ENCODE measurements at places on chromosomes 11 and 22. TPM values are rescaled to one million over a fixed set of nuclear protein-coding genes. Genes with fewer than 3 reads are reported as not detected.

SLC22A9 gene
- total RNA-seq = not detected

TMPRSS4 gene
- total RNA-seq = 0.30 TPM

IRAG1 gene
- not detected for total RNA-seq

SPDYC gene
- not detected for total RNA-seq

RIMBP3C gene
- 1.0 TPM for total RNA-seq

PLA2G3 gene
- total RNA-seq = not detected

ASCL3 gene
- total RNA-seq = not detected

ATP6V1E1 gene
- total RNA-seq = 84.9 TPM

HSPB2 gene
- 0.23 TPM for total RNA-seq

SLC22A8 gene
- not detected for total RNA-seq

TEX54 gene
- not detected for total RNA-seq

PHLDA2 gene
- total RNA-seq = 0.55 TPM

DAGLA gene
- 0.08 TPM for total RNA-seq

DBX1 gene
- not detected for total RNA-seq

SCO2 gene
- 12.8 TPM for total RNA-seq

RPL3 gene
- total RNA-seq = 1,927 TPM

SCGB1D2 gene
- total RNA-seq = not detected

SPI1 gene
- total RNA-seq = 3.5 TPM

PICALM gene
- total RNA-seq = 103 TPM

PLAAT4 gene
- total RNA-seq = 156 TPM

CD248 gene
- total RNA-seq = 80.3 TPM

RASSF10 gene
- not detected for total RNA-seq

AGBL2 gene
- total RNA-seq = 7.7 TPM

OLFML1 gene
- total RNA-seq = not detected

ALDH3B1 gene
- 0.45 TPM for total RNA-seq

RHOD gene
- total RNA-seq = 0.54 TPM

SYT7 gene
- not detected for total RNA-seq

GAB4 gene
- not detected for total RNA-seq

ANO5 gene
- 0.14 TPM for total RNA-seq

ZNF74 gene
- total RNA-seq = 13.3 TPM

CD6 gene
- total RNA-seq = 274 TPM

SLC22A12 gene
- total RNA-seq = not detected

CCDC73 gene
- 0.14 TPM for total RNA-seq

MLC1 gene
- total RNA-seq = 4.9 TPM

ASRGL1 gene
- 12.2 TPM for total RNA-seq

APOL4 gene
- 5.7 TPM for total RNA-seq

ZDHHC13 gene
- 21.3 TPM for total RNA-seq

OSM gene
- 125 TPM for total RNA-seq

GAL3ST1 gene
- total RNA-seq = 0.68 TPM

OSBP2 gene
- total RNA-seq = 0.61 TPM

CCDC89 gene
- total RNA-seq = 0.43 TPM

ELMOD1 gene
- total RNA-seq = not detected

NXPE2 gene
- total RNA-seq = not detected

SLC1A2 gene
- total RNA-seq = not detected

ZFPL1 gene
- total RNA-seq = 41.2 TPM

TYR gene
- total RNA-seq = not detected

VPREB1 gene
- not detected for total RNA-seq

HPX gene
- 1.3 TPM for total RNA-seq

H19 gene
- total RNA-seq = not detected

PARVG gene
- 241 TPM for total RNA-seq

OR51G2 gene
- not detected for total RNA-seq
